Esophagus mucosa (tissue), 1 donor: ENCODE measurements at places on chromosomes 13 and 19.

- no peak for ATAC-seq
Measured at GRCh38 chr19:53907690-53908089, 1.4 kb upstream of the CACNG7 start.

GRCh38 chr19:18899624-18900560 lies 3.9 kb upstream of the CERS1 start:
- ATAC-seq, result no peak

- ATAC-seq, result peak; percentile 69
Measured at GRCh38 chr19:48249502-48250014, 6.2 kb downstream of the CARD8 start.

DNA sequence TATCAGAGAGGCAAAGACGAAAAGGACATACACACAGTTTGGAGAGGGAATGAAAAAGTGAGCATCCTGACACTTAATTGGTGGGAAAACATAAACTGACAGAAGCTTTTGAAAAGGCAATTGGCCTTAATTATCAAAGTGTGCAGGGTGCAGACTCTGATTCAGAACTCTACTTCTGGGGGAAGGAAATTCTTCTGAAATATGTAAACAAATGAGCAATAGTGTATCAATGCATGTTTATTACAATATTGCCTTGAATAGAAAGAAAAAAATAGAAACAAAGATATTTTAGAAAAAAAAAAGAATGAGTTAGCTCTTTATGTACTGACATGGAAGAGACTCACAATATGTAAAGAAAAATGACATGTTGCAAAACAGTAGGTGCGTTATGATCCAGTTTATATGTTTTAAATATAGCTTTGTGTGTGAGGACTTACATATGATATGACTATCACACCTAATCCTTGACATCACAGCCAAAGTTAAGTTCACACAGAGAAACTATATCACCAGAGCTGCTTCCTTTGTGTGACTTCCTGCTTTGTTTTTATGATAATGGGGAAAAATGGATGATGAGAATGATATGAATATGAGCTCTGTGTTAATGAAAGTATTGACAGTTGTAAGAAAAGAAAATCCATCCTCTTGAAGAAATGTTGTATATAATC lies 182.4 kb downstream of the KCTD12 start:
- no peak for ATAC-seq

DNA sequence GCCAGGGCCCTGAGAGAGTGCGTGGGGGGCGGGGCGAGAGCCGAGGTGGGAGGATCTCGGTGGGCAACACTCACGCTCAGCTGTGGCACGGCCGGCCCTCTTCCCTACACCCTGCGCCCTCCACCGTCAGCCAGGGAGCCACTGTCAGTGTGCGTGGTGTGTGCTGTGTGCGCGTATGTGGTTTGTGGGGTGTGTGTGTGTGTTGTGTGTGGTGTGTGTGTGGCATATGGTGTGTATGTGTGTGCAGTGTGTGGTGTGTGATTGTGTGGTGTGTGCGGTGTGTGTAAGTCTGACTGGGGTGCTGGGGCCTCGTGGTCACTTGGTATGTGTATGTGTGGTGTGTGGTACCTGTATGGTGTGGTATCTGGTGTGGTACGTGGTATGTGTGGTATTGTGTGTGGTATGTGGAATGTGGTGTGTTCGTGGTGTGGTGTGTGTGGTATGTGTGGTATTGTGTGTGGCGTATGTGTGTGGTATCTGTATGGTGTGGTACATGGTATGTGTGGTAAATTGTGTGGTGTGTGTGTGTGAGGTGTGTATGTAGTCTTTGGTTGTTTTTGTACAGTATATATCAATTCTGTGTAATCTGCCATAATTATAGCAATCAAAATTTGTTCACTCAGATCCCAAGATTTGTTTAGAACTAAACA lies 5.1 kb downstream of the GRK1 start:
- ATAC-seq, result peak; percentile 53

- peak; percentile 90 for ATAC-seq
Measured at GRCh38 chr13:29923554-29924481, 73.4 kb upstream of the UBL3 start.

DNA sequence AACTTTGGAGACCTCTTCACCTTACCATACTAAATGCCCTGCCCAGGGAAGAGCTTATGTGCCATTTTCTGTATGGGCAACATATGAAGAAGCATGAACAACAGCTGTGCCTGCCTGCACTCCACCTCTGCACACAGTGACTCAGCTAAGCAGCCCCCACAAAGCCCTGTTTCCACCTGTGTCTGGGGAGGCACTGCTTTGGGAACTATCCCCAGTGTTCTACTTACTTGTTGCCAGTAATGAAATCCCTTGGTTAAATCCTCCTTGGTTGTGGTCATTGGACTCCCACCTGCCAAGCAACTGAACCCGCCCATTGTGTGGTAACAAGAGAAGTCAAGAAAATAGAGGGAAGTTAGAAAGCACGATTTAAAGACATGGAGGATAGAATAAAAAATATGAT lies 84.6 kb downstream of the NALCN start:
- ATAC-seq, result no peak

DNA sequence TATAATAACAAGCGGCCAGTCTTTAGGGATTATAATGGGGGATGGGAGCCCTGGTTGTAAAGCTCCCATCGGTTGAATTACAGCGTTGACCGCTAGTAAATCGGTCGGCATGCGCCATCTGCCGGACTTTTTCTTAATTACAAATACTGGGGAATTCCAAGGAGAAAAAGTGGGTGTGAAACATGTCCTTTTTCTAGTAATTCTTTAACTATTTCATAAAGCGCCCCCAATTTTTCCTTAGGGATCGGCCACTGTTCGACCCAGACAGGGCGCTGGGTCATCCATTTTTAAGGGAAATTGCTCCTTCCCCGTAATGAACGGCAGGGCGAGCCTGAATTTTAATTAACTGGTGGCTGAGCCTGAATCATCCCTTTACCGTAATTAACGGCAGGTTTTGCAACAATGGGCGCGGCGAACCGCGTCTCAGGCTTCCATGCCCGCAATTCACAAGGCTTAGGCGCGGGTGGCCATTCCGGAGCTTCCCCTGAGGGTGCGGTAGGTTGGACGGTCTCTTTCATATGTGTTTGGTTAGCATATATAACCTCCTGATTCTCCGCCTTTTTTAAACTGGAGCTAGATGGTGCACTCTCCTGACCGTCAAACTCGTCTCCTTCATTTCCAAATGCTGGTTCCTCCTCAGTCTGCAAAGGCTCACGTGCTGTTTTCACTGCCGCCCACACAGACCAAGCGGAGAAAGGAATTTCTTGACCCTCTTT lies 30.2 kb upstream of the EVI5L start:
- peak; percentile 59 for ATAC-seq

DNA sequence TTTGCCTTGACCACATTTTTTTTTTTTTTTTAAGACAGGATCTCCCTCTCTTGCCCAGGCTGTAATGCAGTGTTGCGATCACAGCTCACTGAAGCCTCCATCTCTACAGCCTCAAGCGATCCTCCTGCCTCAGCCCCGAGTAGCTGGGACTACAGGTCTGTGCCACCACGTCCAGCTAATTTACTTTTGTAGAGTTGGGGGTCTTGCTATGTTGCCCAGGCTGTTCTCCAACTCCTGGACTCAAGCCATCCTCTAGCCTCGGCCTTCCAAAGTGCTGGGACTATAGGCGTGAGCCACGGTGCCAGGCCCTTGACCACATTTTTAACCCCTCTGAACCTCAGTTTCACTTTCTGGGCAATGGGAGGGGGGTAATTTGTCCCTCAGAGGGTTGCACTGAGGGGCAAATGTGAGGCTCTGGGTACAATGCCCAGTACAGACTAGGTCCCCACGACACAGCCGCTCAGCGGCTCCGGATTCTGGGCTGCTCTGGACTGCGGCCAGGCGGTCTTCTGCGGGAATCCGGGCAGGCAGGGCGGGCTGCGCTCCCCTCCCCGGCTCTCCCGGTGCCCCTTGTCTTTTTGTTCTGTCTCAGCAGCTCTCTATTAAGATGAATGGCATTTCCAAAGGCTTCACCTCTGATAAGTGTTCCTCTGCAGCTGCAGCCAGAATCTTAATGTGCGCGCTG lies 3.8 kb upstream of the ALOX5AP start:
- no peak for ATAC-seq

- ATAC-seq, result no peak
Measured at GRCh38 chr13:58087566-58087965, 456.0 kb downstream of the PCDH17 start.

GRCh38 chr19:44003461-44004009 lies 778 bp downstream of the ZNF230 start:
- peak; percentile 43 for ATAC-seq
